Astrocyte of the cerebellum (primary cell): ENCODE measurements at places on chromosomes 11 and 22.

DNA sequence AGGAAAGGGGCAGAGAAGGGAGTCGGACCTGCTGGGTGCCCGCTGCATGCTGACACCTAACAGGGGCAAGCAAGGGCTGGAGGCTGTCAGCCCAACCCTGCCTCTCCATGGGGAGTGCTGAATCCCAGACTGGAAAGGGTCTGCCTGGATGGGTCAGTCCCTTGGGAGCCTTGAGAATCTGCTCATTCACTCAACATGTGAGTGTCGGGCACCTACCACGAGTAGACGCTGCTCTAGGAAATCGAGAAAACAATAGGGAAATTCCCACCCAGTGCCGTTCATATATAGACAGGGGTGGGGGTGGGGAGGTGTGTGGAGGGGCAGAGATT is 4.4 kb upstream of the CTSD start:
- DNase-seq = no peak

GRCh38 chr11:13962562-13963168 is at the start of gene SPON1:
TSS of gene SPON1 (plus strand) at chr11:13962723. CDS start at chr11:13962905, 182 bp downstream.
- no peak for DNase-seq

GRCh38 chr11:126246636-126247035 is 22.1 kb downstream of the SRPRA start:
- DNase-seq = no peak

DNA sequence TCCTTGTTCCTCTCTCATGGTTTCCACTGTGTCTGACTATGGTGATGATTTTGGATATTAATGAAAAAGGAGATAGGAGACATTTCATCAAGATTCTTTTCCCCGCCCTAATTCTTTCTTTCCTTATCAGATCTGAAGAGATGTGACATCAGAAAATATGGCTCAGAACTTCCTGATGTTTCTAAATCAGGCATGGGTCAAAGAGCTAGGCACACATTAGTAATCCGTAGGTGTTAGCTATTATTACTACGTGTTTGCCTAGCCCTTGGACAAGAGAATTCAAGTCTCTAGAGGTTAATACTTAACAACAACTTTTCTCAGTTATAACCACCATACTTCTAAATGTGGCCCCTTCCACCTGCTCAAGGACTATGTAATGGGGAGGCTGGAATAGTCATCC is 5.8 kb downstream of the JOSD1 start:
- DNase-seq = no peak

DNA sequence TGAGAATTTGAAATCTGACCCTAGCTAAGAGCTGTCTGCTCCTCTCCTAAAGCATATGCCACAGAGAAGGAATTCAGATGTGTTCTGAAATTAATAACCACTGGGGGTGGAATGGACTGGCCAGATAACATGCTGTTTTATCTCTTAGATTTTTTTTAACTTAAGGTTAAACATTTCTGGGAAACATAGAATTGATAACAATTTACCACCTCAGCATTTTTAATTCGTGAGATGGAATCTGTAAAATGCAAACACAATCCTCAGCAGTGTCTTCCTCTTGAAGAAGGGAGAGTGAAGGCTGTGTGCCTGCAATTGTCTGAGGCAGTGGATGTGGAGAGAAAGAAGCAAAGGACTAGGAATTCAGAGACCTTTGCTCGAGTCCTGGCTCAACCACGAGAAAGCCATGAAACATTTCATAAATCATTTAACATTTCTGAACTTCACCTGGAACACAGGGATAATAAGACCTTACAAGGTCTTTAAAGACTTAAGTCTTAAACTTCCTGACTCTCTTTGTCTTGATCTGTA is at the start of gene SLC5A12:
SLC5A12 (minus strand) TSS at position 113 of the 528 bp plus-strand sequence. CDS start 346 bp downstream, outside the sequence.
- no peak for DNase-seq

GRCh38 chr11:69111624-69112542 is 43.9 kb upstream of the SMIM38 start:
- DNase-seq = no peak

- no peak for DNase-seq
These were observed 9.6 kb upstream of the EIF3D start for GRCh38 chr22:36538529-36538928.

GRCh38 chr11:13098063-13098462 is 88.9 kb downstream of the RASSF10 start:
- no peak for DNase-seq
